Vagina (tissue), 2 donors: ENCODE measurements at places on chromosomes 1 and 21.

DNA sequence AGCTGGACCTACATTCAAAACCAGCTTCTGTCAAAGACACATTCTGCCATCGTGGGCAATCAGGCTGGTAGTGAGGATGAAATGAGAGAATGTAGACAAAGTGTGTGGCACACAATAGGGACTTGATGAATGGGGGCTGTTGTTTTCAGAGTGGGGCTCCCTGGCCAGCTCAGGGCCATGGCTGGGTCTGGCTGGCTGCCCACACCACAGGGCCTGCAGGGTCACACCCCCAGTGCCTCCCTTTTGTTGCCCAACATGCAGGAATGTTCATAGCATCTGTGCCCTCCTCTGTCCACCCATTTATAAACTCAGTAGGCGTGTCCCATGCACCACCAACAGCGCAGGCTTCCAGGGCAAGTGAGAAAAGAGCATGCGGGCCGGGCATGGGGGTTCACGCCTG lies 20.8 kb upstream of the ECE1 start:
- H3K4me3 ChIP-seq = no peak overlapping the region
- H3K4me1 ChIP-seq = peaks cover 100% of the 10 kb centered on the region
- H3K36me3 ChIP-seq = no peaks in the 10 kb centered on the region
- peak overlapping the region; percentile 86 for H3K27ac ChIP-seq
- DNase-seq = no peak

GRCh38 chr21:44723177-44724131 lies 12.1 kb upstream of the TSPEAR start:
- no peaks in the 10 kb centered on the region for H3K36me3 ChIP-seq
- H3K4me1 ChIP-seq = peaks cover 10% of the 10 kb centered on the region
- no peak overlapping the region for H3K4me3 ChIP-seq
- no peak for DNase-seq
- H3K27me3 ChIP-seq = no peaks in the 10 kb centered on the region
- H3K27ac ChIP-seq = no peak overlapping the region

GRCh38 chr1:185561629-185562028 lies 172.6 kb upstream of the HMCN1 start:
- no peaks in the 10 kb centered on the region for H3K27me3 ChIP-seq
- DNase-seq = no peak
- H3K4me3 ChIP-seq = no peak overlapping the region
- H3K27ac ChIP-seq = no peak overlapping the region
- H3K36me3 ChIP-seq = no peaks in the 10 kb centered on the region

DNA sequence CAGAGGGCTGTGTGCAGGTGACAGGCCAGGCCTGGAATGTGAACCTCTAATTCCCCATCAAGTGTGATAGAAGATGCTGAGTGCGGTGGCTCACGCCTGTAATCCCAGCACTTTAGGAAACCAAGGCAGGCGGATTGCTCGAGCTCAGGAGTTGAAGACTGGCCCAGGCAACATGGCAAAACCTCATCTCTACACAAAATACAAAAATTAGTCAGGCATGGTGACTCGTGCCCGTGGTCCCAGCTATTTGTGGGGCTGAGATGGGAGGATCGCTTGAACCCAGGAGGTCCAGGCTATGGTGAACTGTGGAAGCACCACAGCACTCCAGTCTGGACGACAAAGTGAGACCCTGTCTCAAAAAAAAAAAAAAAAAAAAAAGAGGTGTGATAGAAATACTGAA lies 40.1 kb upstream of the PUM1 start:
- no peak overlapping the region for H3K27ac ChIP-seq
- H3K4me3 ChIP-seq = no peak overlapping the region
- H3K4me1 ChIP-seq = peaks cover 22% of the 10 kb centered on the region
- H3K36me3 ChIP-seq = no peaks in the 10 kb centered on the region
- H3K27me3 ChIP-seq = no peaks in the 10 kb centered on the region

DNA sequence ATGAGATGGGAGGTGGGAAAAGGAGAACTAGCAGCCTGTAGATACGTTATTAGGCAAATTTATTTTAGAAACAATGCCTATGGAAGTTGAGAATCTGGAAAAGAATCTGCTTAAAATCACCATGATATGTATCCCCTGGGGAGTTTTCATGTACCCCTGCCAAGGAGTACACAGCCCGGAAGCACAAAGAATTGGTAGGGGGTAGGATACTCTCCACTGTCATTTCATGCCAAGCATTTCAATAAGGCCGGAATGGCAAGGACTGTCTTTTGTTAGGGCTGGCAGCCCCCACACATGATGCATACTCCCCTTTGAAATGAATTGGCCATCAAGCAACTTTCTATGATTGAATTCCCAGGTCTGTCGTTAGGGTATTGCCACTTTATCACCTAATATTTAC lies 111.5 kb upstream of the APP start:
- H3K27ac ChIP-seq = no peak overlapping the region
- no peak overlapping the region for H3K4me3 ChIP-seq
- no peaks in the 10 kb centered on the region for H3K36me3 ChIP-seq
- no peak for DNase-seq
- no peaks in the 10 kb centered on the region for H3K4me1 ChIP-seq
- no peaks in the 10 kb centered on the region for H3K27me3 ChIP-seq

DNA sequence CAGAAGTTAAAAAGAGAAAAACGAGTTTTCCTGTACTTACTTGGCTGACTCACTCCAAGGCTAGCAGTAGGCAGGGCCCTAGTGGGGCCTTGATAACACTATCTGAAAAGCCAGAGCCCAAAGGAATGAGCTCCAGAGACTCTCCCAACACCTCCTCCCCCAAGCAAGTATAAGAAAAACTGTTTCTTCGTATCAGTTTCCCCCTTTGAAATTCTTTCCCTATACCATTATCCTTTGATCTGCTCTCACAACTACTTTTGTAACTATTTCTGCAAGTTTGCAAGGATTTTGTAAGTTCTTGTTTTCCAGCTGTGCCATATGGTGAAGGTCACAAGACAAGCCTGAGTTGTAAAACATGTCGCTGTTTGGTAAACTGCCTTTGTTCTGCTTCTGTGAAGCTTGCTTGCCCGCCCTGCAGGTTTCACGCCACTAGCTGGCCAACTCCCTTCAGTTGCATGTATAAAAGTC lies 36.5 kb upstream of the KCNJ15 start:
- no peak overlapping the region for H3K27ac ChIP-seq
- H3K4me3 ChIP-seq = no peak overlapping the region
- H3K4me1 ChIP-seq = no peaks in the 10 kb centered on the region
